ENCODE measurements at places on chromosomes 2 and 18.

DNA sequence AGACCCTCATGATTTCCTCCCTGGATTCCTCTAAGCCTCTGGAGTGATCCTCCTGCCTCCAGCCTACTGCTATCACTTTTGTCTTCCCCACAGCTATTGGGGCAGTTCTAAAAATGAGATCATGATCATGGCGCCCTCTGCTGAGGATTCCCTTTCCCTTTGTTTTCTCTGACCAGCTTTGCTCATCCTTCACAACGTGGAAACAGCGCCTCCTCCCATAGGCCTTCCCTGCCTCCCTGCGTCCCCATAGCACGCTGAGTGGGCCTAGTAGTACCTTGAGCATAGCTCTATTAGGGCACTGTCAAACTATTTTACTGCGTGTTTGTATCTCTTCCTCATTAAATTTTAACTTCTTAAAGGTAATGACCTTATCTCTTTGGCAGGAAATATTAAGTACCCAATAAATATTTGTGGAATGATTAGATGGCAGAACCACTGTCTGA, 207.0 kb upstream of the FANCL start:
- no peak for DNase-seq

GRCh38 chr2:190663839-190664238, 15.0 kb downstream of the NAB1 start:
- DNase-seq, result no peak

- no peak for DNase-seq
These were observed 91.5 kb upstream of the CDH7 start for GRCh38 chr18:65659312-65659711.

DNA sequence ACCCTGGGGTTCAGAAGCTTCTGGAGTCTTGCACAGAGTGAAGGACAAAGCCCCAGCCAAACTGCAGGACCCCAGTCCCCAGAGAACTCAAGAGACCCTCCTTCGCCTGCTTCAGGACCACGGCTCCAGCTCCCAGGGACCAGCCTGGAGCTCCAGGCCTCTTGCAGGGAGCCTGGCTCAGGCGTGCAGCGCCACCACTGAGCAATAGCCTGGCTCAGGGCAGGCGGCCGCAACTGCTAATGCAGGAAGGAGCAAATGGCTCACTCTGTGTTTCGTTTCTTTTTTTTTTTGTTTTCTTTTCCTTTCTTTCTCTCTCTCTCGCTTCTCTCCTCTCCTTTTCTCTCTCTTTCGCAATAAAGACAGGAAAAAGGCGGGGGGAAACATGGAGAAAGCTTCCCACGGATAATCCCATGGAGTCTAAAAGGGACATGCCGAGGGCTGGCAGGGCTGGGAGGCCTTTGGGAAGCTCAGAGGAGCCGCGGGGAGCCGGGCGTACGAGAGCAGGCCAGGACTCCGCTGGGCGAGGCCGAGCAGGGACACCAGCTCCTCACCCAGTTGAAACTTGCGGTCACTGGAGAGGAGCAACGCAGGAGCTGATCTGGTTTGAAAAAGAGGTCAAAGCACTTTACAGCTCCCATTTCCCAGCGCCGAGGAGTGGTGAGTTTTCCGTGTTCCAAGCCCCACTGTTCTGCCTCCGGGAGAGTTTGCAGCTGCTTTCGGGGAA, 244.8 kb downstream of the TWIST2 start:
- DNase-seq, result no peak

DNA sequence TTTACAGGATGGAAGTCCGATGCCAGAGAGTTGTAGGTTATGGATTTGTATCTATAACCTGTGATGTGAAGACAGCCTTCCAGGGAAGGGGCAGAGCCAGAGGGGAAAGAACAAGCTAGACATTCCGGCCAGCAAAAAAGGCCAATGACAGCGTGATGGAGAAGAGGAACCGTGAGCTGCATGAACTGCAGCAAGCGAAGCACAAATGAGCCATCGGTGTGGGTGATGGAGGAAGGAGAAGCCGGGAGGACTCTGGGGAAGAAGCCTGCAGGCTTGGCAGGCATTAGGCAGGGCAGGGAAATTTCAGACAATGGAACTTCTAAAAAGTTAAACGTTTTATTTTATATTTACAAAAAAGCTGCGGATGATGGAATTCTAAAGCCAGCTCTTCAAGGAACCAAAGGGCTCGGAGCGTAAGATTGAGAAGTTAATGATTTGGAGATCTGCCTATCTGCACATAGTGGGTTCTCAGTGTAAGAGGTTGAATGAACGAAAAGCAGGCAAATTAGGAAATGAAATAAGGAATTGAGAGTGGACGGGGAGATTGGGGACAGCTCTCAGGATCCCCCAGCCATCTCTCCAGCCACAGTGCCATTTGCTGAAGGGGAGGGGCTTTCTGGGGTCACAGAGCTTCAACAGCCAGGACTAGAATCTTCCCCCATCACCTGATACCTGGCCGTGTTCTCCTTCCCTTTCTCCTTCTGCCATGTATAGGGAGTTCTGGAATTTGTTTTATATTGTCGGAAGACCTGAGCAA, 28.4 kb downstream of the NGEF start:
- no peak for DNase-seq

DNA sequence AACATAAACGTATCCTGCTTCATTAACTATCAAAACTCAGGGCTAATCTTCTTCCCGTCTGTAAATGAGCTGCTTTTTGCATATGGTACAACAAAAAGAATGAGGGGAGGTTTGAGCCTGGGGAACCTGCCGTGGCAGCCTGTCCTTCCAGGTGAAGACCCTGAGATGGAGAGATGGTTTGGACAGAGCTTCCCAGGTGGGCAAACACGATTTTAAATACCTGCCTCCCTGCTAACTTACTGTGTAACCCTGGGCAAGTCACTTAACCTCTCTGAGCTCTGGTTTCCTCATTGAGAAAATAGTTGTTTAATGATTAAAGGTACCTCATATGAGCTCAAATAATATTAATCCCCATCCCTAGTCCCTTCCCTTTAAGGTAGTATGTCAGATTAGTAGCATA, 9.0 kb downstream of the EMX1 start:
- DNase-seq, result no peak

- no peak for DNase-seq
These were observed 1321.6 kb upstream of the ACVR2A start for GRCh38 chr2:146523196-146523595.

- no peak for DNase-seq
These were observed 147.9 kb downstream of the GALNT3 start for GRCh38 chr2:165645930-165646831.

DNA sequence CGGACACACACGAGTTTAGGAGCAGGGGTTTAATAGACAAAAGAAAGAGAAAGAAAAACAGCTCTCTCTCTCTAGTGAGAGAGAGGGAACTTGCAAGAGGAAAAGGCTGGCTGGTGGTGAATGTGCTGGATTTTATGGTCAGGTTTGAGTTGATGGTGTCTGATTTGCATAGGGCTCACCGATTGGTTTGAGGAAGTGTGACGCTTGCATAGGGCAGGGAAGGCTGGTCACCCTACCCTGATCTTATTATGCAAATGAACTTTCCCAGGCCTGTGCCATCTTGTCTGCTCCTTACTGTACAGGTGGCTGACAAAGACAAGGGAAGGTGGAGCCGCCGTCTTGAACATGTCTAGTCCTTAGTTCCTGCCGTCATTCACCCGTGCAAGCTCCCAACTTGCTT, 408.9 kb downstream of the RIT2 start:
- DNase-seq, result no peak

GRCh38 chr18:9328776-9329175, 5.8 kb upstream of the TWSG1 start:
- no peak for DNase-seq

GRCh38 chr2:233380132-233380895, 26.0 kb downstream of the DGKD start:
- DNase-seq, result no peak

DNA sequence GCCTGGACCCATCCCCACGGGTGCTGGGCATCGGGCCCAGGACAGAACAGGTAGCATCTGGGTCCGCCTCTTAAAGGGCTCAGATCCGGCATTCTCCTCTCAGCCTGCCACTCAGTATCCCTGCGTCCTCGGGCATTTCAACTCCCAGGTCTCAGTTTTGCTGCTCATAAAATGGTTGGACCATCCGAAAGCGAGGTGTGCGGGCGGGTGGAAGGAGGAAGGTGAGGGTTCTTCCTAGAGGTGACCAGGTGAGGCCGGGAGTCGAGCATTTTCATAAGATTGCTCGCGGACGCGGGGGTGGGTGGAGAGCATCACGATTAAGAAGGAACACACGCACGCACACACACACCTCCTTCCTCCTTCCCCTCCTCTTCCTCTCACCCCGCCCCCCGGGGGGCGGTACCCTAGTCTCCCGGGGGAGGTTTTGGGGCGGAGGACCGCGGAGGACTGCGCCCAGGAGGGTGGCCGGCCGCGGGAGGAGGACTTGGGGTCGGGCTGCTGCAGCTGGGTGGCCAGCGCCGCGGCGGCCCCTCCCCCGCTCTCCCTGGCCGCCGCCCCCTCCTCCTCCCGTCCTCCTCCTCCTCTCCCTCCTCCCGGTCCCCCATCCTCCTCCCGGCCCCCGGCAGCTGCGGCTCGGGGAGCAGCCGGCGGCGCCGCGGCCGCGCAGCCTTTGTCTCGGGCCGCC, 97.9 kb upstream of the GPR45 start:
- no peak for DNase-seq

GRCh38 chr2:130963849-130964793, 127.4 kb downstream of the ARHGEF4 start:
- DNase-seq, result no peak

DNA sequence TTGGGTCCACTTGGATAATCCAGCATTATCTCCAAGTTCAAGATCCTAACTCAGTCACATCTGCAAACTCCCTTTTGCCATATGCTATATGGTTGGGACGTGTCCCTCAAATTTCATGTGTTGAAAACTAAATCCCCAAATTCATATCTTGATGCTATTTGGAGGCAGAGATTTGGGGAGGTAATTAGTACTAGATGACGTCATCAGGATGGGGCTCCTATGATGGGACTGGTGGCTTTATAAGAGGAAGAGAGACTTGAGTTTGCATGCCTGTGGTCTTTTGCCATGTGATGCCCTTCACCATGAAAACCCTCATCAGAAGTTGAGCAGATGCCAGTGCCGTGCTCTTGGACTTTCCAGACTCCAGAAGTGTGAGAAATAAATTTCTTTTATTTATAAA, 16.8 kb upstream of the SMAD4 start:
- no peak for DNase-seq

- no peak for DNase-seq
These were observed 211.1 kb downstream of the DSEL start for GRCh38 chr18:67305466-67305865.

DNA sequence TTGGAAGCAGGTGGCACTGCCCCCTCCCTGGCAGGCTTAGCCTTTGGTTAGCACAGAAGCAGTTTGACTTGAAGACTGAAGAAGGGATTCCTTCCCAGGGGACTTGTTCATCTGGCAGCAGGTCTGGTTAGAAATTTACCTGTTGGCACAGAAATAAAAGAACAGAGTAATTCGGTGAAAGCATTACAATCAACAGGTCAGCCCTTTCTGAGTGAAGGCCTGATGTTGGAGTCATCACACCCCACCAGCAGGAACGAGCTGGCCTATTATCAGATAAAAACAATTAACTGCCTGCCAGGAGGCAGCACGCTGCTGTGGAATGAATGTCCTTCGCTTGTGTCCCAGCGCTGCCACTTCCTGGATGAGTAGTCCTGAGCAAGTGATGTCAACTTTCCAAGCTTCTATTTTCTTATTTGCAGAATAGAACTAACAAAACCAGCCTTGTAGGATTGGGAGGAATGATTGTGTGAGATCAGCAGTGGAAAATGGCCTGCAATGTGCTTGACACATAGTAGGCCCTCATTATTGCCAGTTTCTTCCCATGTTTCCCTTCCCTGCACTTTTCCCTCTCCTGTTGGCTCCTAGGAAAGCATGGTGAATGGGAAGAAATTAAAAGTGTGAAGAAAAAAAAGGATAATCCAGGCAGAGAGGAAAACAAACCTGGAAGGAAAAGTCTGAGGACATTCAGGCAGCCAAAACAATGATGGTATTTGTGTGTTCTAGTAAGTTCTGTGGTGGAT, 29.0 kb downstream of the LGALSL start:
- no peak for DNase-seq

DNA sequence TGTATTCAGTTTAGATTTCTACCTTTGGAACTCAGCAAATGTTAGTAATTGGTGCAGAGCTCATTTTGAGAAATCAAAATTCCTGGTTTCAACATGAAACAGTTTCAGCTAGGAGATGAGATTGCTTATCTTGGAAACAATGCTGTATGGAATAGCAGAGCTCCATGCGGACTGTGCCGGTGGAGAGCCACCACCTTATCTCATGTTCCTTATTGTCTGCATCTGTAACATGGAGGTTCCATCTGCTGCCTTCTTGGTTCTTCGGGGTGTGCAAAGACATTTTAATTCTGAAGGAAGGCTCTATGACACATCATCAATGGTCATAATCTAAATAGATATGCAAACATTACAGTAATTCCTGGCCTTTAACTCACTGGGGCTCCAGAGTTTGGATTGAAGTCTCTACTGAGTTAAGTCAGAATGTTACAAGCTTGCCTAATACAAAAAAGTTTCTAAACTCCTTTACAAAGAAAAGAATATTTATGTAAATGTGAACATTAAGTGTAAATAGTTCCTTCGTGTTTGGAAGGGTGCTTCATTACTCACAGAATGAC, 65.3 kb downstream of the PRKRA start:
- DNase-seq, result no peak

- no peak for DNase-seq
These were observed 176.8 kb upstream of the GLI2 start for GRCh38 chr2:120558847-120559246.

DNA sequence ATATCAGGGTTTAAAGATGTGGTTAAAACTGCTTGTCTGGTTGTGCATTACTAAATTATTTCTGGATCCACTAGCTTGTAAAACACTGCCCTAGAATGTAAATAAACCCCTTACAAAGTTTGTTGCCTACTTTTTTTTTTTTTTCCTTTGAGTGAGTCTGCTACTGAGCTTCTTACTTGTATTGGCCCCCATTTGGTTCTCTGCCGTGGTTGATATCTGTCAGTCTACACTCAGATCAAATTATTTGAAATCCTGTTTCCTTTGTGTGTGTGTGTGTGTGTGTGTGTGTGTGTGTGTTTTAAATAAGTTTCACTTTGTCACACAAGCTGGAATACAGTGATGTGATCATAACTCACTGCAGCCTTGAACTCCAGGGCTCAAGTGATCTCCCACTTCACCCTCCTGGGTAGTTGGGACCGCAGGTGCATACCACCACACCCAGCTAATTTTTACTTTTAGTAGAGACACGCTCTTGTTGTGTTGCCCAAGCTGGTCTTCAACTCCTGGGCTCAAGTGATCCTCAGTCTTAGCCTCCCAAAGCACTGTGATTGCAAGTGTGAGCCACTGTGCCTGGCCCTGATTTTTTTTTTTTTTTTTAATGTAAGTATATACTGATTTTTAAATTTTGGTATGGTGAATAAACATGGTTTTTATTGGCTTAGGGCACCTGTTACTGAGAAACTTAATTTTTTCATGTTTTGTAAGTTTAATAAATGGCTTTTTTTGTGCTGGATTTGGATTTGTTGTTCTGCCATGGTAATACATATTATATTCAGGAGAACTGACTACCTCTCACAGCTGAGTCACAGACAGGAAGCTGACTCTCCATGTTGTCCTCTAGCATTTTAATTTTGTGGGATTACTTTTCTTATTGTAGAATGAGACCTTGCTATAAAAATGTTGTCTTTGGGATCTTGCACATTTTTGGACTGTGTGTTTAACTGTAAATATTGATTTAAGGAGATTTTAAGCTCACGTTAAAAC, 48.5 kb downstream of the MAP4K4 start:
- DNase-seq, result no peak

GRCh38 chr2:74991977-74992376, 33.5 kb downstream of the POLE4 start:
- no peak for DNase-seq

- DNase-seq, result no peak
These were observed 36.9 kb upstream of the FZD7 start for GRCh38 chr2:201996679-201997314.
